A673 (cell line): ENCODE measurements at places on chromosomes 11 and 22.

DNA sequence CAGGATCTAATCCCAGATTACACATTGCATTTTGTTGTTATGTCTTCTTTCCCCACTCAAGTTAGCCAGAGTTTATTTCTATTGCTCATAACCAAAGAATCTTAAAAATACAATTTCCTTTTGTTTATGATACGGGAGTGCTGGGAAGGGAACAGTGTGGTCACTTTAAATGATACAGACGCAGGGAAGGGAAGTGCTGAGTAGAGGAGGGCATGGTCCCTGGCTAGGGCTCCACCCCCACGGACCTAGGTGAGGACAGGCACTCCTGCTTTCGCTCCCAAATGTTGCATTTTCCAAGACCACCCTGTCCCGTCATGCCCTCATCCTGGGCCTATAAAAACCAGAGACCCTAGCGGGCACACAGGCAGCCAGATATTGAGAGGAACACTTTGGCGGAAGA, 30.6 kb upstream of the NARS2 start:
- no peak for DNase-seq

GRCh38 chr11:62157603-62158002, 32.4 kb upstream of the SCGB1D1 start:
- no peak for DNase-seq

- DNase-seq: no peak
These were observed 2.1 kb downstream of the SMIM38 start for GRCh38 chr11:69157822-69158231.

DNA sequence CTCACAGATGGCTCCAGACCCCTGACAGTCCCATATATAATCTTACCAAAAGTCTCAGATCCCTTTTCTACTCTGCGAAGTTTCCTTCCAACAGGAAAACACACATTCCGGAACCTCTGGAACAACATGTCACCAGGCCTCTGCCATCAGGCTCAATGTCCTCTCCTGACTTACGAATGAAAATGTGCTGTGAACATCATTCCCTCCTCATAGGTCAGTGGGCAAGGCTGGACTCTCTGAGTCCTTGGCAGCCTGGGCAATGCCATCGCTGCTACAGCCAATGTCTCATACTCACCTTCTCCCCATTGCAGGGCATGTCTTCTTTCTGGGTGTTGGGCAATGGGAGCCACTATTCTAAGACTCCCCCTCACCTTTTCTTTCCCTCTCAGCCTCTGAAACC, 1.7 kb upstream of the HPX start:
- no peak for DNase-seq

- no peak for DNase-seq
These were observed 15.7 kb downstream of the PIK3IP1 start for GRCh38 chr22:31276426-31277167.

GRCh38 chr11:59358020-59358419, 675 bp upstream of the OR5AN1 start:
- DNase-seq: no peak

GRCh38 chr11:1153951-1154493, 3.7 kb upstream of the MUC5AC start:
- DNase-seq: no peak

DNA sequence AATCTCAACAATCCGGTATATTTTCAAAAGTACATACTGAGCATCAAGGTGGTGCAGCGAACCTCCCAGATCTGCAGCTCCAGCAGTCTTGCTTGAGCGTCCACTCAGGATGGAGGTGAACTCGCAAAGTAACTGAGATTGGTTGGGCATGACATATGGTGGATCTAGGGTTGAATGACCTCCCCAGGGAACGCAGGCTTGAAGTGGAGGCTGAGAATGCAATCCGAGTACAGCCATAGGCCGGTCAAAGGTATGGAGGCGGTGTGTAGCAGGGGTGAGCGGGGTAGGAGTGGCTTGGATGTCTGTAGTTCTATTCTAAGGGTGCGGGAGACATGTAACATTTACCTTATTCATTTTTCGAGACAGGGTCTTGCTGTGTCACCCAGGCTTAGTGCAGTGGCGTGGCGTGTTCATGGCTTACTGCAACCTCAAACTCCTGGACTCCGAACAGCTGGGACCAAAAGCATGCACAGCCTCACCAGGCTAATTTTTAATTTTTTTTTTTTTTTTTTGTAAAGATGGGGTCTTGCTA, 631 bp upstream of the C22orf39 start:
- peak; percentile 73 for DNase-seq

- no peak for DNase-seq
These were observed 115.3 kb upstream of the TBCEL start for GRCh38 chr11:120908461-120909181.

DNA sequence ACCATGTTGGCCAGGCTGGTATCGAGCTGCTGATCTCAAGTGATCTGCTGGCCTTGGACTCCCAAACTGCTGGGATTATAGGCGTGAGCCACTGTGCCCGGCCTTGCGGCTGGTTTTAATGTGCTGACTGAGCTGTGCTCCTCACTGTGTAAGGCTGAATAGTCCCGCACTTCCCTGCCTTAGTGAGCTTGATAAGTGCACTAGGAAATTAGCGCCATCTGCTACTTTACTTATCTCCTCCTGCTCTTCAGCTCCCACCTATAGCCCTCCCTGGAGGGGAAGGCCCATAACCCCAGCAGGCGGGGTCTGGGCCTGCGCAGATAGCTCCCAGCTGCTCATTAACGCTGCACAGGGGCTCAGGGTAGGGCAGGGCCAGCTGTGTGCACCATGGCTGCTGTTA, 49.4 kb downstream of the CLMP start:
- no peak for DNase-seq

GRCh38 chr11:57277845-57278720, 41.0 kb upstream of the APLNR start:
- DNase-seq: peak; percentile 86

DNA sequence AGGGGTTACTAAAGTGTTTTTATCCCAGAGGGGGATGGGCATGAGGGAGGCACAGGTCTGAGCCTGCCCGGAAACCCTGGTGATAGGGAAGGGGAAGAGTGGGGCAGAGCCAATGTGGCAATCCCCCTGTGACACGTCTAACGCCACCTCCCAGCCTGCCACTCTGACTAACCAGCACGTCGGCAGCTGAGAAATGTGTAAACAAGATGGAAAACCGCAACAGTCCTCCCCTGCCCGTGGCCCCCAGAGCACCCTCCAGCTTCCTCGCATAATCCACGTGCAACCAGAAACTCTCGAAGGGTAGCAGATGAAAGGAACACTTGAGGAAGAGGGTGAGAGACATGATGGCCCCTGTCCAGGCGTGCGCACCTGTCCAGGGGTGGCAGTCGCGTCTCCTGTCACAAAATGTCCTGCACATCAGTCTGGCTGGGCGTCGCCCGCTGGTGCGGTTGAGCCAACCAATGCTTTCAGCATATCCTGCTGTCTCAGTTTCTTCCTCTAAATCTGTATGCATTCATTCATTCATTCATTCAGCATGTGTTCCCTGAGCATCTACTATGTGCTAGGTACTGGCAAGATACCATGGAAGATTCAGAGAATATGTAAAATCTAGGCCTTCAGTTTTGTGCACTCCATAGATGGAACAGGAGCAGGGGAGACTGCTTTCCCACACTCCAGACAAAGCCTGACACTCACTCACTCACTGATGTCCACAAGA, 4.5 kb downstream of the TMPRSS4 start:
- DNase-seq: no peak
